Fibroblast of skin of right quadriceps (primary cell): ENCODE measurements at places on chromosomes 11 and 22.

- DNase-seq: peak; percentile 99
Measured at GRCh38 chr11:94933223-94934130, 39.9 kb downstream of the CWC15 start.

DNA sequence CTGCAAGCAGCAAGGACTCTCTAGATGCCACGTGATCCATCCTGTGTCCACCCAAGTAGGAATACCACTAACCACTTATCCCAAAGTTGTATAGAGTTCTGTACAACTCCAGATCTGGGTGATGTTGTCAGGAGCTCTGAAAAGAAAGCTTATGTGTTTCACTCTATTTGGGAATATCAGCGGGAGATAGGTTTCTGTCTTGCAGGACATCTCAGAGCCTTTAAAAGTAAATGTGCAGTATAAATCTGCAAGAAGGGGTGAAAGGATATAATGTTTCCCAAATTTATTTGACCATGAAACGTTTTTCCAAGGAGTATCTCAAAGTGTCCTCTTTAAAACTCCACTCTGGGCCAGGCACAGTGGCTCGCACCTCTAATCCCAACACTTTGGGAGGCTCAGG lies 13.9 kb downstream of the IRAG1 start:
- DNase-seq: no peak

DNA sequence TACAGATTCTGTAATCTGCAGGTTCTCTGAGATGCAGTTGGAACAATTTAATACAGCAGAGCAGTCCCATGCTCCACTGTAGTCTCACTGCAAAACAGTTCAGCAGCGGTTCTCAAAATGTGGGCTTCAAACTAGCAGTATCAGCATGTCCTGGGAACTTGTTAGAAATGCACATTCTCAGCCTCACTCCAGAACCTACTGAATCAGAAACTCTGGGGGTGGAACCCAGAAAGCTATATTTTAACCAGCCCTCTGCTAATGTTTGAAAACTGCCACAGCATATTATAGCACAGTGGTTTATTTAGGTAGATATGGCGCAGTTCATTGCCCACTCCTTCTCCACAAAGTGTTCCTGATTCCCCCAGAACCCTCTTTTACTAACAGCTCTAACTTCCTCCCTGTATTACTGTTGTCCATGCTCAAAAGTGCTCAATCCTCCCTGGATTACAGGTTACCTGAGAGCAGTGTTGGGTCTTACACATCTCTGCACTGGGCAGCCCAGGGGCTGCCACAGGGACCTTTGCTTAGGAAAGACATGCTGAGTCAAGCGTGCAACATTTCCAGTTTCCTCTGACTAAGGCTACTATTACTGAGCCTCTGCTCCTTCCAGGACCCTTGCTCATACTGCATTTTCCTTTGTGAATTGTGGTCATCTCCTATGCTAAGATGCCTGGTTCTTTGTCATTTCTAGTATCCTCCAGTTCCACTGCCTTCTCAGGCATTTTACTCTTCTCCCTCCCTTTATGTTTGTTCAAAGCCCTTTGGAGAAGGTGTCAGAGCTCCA lies 7.7 kb upstream of the DGAT2 start:
- DNase-seq: peak; percentile 63

DNA sequence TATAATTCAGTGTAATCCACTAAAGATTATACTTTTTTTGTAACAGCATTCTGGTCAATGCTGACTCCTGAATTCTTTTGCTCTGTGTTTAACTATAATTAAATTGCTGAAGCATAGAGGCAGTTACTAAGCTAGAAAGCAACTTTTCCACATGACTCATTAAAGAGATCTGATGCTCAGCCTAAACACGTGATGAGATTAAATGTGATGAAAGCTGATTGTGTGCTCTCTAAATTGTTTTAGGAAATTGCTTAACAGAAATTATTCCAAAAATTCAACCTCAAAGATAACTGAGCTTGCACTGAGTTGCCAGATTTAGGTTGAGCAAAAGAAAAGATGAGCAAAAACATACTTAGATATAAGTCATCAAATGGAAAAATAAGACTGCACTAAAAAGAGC lies 1033.6 kb downstream of the FAM181B start:
- DNase-seq: peak; percentile 75

DNA sequence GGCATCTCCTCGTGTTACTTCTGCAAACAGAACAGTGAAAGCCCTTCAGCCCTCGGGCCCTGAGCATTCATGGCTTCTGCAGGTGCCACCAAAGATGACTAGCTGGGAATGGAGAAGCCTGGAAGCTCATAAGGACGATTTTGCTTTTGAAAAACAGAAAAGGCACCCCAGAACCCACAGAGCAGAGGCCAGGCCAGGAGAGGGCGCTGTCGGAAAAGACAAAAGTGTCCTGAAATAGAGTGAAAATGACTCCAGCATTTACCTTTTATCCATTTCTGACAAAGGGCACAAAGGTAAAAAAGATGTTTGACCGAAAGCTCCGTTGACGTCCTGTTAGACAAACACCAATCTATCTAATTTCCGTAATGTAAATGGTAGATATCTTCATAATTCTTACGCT lies 37.6 kb downstream of the ZNF195 start:
- DNase-seq: no peak

DNA sequence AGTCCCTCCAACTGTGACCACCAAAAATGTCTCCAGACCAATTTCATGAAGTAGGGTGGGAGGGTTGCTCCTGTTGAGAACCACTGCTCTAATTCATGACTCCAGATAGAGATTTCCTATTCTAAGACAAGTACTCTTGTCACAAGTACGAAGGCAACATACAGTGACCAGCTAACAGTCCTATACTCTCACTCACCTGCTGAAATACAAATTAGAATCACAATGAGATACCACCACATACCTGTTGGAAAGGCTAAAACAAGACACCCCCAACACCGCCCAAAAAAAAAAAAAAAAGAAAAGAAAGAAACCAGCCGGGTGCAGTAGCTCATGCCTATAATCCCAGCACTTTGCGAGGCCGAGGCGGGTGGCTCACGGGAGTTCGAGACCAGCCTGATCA lies 310.5 kb downstream of the SWAP70 start:
- no peak for DNase-seq

GRCh38 chr22:46518038-46518437 lies 19.4 kb downstream of the CELSR1 start:
- DNase-seq: no peak

GRCh38 chr11:58637371-58637770 lies 14.9 kb downstream of the CNTF start:
- DNase-seq: no peak

- no peak for DNase-seq
Measured at GRCh38 chr22:19373450-19373849, 58.1 kb downstream of the HIRA start.

DNA sequence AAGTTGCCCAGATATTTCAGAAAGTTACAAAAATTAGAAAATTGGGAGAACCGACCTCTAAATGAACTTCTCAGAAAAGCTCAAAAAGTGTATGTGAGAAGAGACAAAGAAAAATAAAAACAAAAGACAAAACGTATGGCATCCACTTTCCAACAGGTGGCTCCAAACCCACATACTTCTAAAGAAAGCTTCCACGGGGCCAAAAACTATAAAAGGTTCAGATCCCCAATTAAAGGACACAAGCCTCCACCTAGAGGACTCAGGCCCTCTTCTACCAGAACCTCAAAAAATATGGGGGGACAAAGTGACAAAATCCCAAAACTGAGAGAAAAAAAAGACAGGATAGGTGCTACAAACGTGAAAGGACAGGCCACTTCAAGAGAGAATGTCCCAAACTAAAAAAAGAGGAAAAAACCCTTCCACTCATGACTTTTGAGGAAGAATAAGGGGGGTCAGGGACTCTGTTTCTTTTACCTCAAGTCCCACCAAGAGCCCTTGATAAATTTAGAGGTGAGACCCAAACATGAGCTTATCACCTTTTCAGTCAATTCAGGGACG lies 8.8 kb downstream of the SCGB2A1 start:
- DNase-seq: no peak

DNA sequence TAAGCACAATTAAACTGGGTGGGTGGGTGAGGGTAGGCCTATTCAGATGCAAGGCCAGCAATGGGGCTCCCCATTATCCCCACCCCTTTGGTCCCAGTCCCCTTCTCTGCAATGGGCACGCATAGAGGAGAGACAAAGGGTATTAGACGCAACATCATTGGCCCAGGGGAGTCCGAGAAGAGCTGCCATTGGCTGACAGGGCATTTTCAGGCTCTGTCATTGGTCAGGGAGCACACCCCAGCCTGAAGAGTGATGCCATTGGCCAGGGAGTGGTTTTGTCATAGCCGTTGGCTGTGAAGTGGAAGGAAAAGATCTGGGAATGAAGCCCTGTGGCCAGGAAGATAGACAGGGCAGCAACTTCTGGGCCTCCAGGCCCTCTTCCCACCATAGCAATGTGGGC lies 2.8 kb upstream of the TRIM3 start:
- no peak for DNase-seq

- peak; percentile 93 for DNase-seq
Measured at GRCh38 chr11:82003671-82004515, 729.8 kb downstream of the FAM181B start.

- peak; percentile 59 for DNase-seq
Measured at GRCh38 chr11:47992959-47993820, 12.8 kb downstream of the PTPRJ start.

DNA sequence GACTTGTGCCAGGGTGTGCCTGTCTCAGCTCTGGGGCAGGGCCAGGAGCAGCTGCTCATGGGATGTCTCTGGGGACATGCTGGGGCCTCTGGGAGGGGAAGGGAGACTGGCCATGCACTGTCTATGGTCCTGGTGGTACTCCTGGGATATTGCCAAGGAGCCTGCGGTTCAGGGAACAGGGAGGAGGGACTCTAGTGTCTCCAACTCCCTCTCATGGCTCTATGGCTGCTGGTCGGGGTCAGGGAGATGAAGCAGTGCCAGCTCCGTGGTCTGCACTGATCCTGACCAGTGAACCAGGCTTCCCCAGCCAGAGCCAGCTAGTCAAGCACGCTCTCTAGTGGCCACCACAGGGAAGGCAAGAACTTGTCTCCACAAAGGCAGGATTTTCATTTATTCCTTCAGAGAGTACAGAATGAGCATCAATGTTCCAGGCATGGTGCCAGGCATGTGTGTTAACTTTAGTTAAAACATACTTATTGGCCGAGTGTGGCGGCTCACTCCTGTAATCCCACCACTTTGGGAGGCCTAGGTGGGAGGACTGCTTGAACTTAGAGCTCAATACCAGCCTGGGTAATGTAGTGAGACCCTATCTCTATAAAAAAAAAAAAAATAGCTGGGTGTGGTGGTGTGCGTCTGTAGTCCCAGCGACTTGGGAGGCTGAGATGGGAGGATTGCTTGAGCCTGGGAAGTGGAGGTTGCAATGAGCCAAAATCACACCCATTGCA lies 2.5 kb upstream of the BEST1 start:
- DNase-seq: peak; percentile 88

DNA sequence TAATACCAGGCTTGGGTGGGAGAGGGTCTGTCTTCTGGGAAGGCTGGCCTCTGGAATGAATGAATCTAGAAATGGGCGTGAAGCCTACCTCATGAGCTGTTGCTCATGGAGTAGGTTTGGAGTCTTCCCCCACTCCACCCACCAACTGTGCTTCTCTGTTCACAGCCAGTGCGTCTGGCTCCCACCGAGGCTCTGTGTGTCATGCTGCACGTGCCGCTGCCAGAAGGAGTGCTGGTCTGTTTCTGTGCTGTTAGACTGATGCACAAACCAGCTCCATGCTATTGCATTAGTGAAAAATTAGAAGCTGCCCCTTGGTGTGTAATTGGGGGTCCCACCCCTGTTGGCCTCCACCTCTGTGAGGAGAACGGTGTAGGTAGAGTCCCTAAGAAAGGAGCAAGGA lies 132.3 kb upstream of the PARVA start:
- DNase-seq: no peak

DNA sequence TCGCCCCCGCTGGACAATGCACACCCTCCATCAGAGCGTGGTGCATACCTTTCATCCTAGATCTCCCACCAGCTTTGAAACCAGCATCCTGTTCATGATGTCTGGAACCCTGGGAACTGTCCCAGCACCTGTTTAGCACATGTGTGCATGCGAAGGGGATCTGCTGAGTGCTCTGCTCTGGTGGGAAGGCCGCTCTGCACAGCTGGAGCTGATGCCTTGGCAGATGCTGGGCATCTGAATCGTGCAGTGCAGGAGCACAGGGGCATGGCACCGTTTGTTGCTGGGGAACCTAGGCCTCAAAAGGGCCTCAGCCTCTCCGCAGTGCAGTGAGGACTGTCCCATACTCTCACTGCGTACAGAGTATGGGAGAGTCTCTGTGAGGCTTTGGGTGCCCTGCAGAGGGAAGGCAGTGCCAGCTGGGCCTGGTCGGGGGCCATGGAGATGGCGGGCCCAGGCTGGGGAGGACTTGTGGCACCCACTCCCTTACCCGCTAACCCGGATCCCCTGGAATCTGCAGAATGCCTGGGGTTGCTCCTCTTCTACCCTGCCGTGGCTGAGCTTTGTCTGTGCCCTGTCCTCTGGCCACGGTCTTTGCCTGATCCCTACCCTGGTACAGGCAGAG lies 72.9 kb upstream of the ATXN10 start:
- DNase-seq: no peak

- DNase-seq: no peak
Measured at GRCh38 chr11:61697764-61698163, 17.6 kb downstream of the DAGLA start.

- peak; percentile 49 for DNase-seq
Measured at GRCh38 chr11:109527496-109527895, 105.5 kb downstream of the C11orf87 start.

- no peak for DNase-seq
Measured at GRCh38 chr11:101582236-101582988, 1.4 kb downstream of the TRPC6 start.
